ENCODE measurements at places on chromosomes 6 and 20.

- peak; percentile 12 for DNase-seq
These were observed 38.2 kb downstream of the MICA start for GRCh38 chr6:31441365-31442267.

- DNase-seq: no peak
These were observed 577.9 kb downstream of the TFAP2B start for GRCh38 chr6:51396583-51396982.

DNA sequence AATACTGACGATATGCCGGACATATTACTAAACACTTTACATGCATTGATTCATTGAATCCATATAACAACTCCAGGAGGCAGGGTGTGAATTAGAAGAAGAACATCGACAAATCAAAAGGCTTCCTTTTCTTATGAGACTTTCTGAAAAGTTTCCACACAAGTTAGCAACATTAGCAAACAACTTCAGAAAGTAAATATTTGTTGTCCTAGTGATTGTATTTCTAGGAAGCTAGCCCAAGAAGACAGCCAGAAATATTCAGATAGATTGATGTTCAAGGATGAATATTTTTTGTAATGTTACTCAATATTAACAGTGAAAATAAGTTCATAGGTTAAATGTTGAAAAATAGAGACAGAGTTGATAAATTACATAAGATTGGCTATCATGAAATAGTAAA is 120.6 kb downstream of the GFRAL start:
- DNase-seq: no peak

DNA sequence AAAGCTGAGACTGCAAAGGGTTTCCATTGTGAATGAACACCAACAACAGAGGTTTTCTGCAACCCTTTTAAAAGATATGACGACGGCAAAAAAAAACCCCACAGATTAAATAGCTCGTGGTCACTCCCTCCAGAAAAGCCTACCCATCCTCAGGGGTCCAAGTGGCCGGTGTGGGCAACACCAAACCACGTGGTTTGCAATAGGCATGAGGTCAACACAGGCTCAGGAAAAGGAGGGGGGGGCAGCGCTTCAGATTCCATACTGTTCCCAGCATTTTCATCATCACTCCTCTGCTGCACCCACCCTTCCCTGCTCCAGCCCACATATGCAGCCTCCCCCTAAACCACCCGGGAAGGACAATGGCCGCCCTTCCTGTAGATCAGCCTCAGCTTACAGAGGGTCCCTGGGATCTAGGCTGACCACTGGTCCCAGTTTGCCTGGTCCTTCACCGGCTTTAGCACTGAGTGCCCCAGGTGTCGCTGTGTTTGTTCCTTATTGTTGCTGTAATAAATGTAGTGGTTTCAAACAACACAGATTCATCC is 122.8 kb upstream of the PHACTR3 start:
- DNase-seq: no peak

GRCh38 chr20:10282979-10283456 is 64.4 kb downstream of the SNAP25 start:
- DNase-seq: no peak

DNA sequence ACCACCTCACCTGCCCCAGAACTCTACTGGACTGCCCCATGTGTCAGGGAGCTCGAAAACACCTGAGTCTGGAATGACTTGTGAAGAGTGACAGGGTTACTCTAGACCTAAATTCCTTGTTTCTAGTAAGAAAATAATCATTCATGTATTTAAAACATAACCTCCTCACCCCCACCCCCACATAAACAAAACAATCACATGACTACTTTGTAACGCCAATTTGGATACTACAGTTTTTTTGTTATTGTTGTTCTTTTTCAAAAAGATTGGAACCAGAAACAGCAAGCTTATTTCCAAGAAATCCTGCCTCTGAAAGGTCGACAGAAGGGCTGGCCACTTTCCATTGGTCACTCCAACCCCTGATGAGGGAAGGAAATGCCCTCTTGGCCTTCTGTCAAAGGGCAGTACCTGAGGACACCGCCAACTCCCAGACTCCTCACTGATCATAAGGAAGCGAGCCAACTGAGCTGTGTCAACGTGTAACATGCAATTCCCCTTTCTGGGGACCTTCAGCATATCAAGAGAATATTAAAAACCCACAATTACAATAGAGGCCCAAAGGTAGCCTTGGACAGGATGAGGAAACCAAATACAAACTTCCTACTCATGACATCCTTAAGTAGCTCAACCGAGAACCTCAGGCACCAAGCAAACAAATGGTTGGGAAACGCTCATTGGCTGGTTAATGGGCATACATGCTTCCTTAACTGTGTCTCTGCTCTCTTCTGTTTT is 2.6 kb downstream of the MCUR1 start:
- DNase-seq: no peak

GRCh38 chr20:50283370-50283769 is 92.7 kb downstream of the CEBPB start:
- DNase-seq: no peak
